ENCODE measurements at places on chromosomes 12 and 14.

- DNase-seq = no peak
These were observed 59.6 kb upstream of the EEA1 start for GRCh38 chr12:92988622-92989130.

- peak; percentile 54 for DNase-seq
These were observed 1.1 kb downstream of the SYNE2 start for GRCh38 chr14:63853831-63854293.

DNA sequence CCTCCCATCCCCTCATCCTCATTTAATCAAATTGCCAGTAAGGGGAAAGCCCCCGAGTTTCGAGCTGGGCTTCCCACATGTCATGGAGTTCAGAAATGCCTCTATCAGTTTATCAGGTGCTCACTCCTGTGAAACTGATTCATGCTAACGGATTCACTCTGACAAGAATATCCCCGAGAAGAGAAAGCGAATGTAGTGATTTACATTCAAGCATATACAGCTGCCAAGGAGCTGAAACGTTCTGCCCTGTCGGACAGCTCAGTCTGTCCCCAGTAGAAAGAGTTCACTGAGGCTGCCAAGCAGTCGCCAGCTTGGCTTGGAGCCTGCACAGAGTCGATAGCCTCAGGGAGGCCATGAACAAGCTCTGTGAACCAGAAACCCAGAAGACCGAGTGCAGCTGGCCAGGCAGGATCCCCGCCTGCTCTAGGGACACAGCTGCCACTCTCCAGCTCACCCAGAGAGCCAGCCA, 88.4 kb downstream of the TMCC3 start:
- no peak for DNase-seq

DNA sequence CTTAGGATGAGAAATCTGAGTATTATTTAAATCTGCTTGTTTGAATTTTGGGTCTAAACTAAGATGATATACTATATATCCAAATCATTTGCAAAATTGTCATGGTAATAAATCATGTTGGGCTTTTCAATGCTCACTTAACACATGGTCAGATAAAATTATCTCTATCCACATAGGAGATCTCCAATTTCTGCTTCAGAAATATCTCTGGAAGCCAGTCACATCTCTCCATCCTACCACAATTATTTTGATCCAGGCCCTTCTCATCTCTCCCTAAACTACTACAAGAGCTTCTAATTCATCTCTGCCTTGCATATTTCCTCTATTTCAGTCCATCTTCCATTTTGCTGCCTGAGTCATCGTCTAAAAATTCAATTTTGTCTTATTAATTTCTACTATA, 3.8 kb downstream of the DCN start:
- DNase-seq = no peak

GRCh38 chr14:28756884-28757570, 9.6 kb upstream of the FOXG1 start:
- DNase-seq = peak; percentile 66

DNA sequence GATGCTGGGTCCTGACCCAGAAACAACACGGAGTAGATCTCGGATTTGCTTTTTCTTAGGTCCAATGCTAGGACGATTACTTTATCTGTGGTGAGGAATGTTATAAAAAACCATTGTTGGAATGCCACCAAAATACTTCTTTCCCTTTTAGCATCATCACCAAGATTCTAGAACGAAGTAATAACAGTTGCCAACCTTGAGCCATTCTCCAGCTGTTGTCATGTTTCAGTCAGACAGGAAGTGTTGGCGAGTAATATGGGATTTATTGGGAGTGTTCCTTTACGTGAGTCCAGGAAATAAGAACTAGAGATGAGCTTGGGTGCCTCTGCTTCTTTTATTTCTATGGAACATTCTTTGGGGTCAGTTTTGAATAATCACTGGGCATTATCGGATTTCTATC, 892.9 kb downstream of the DIO2 start:
- peak; percentile 9 for DNase-seq

DNA sequence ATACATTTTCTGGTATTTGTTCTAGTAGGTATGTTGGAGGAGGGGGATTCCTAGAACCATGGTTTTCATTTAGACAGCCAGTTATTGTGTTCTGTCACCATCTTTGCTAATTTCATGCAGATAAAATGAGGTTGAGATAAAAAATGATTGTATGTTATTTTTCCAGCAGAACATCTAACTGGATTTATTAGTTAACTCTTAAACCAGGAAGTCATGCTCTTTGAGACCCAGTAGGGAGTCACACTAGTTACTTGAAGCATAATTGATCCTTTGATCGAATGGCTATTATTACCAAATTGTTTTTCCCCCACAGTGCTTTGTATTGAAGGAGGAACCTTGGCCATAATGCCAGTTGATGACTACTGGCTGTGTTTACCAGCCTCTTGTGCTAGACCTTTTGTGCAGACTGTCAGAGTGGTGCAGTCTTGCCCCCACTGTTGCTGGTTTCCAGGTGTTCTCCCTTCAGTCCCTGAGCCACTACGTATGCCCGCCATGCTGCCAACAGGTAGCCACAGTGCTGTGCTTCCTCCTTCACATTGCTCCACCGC, 6.0 kb downstream of the EID3 start:
- no peak for DNase-seq

GRCh38 chr12:66627988-66628317, 50.9 kb downstream of the GRIP1 start:
- no peak for DNase-seq

GRCh38 chr12:118127867-118128266, 8.1 kb upstream of the PEBP1 start:
- DNase-seq = no peak

DNA sequence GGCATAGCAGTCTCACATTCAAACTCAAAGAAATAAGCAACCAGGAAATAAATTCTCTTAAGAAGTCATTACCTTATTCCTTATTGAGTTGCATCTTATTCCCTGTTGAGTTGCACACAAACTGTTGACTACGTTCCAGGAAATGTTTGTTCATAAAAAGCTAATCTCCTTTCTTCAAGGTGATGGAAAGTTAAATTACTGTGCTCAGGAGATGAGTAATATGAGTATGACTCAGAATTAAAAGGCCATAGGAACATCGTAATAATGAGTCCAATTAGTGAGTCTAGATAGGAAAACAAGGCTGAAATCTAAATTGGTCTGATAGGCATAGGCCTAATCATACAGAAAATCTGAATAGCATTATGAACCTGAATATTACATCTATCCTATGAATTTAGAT, 203.1 kb downstream of the SLC2A13 start:
- no peak for DNase-seq

- DNase-seq = peak; percentile 44
These were observed 81.3 kb downstream of the WDR20 start for GRCh38 chr14:102221026-102221425.

DNA sequence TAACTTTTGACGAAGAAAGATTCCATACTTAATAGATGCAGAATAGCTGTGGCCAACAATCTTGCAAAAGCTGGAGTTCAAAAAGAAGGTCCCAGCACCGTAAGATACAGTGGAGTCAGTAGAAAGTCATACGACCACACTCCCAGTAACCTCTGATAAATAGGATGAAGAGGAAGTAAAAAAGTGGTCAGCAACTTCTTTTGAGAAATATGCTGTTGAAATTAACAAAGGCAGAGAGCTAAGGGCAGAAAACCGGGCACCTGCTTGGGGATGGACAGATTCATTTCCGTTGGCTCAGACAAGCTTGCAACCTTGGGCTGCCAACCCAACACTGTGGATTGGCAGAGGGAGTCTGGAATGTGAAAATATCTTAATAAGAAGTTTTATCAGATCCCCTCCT, 40.0 kb downstream of the BTG1 start:
- no peak for DNase-seq

- DNase-seq = no peak
These were observed 1.3 kb upstream of the ERGIC2 start for GRCh38 chr12:29382251-29382650.

GRCh38 chr12:64558754-64559153, 51.5 kb upstream of the RASSF3 start:
- DNase-seq = no peak

DNA sequence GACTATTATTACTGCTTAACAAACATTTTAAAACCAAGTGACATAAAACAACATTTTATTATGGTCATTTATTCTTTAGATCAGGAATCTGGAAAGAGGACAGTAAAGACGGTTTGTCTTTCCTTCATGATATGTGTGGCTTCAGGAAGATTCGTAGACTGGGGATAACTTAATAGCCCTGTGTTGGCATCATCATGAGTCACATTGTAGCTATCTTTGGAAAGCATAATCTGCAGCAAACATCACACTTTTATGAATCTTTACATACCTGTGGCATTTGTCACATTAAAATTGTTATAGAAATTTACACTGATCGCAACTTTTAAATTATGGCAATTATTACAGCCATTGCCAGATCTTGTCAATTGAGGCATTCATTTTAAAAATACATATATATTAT, 397.1 kb downstream of the NOVA1 start:
- DNase-seq = peak; percentile 8

GRCh38 chr12:95630496-95630895, 79.2 kb upstream of the USP44 start:
- no peak for DNase-seq

GRCh38 chr14:22412926-22413411, 176.1 kb downstream of the DAD1 start:
- no peak for DNase-seq

DNA sequence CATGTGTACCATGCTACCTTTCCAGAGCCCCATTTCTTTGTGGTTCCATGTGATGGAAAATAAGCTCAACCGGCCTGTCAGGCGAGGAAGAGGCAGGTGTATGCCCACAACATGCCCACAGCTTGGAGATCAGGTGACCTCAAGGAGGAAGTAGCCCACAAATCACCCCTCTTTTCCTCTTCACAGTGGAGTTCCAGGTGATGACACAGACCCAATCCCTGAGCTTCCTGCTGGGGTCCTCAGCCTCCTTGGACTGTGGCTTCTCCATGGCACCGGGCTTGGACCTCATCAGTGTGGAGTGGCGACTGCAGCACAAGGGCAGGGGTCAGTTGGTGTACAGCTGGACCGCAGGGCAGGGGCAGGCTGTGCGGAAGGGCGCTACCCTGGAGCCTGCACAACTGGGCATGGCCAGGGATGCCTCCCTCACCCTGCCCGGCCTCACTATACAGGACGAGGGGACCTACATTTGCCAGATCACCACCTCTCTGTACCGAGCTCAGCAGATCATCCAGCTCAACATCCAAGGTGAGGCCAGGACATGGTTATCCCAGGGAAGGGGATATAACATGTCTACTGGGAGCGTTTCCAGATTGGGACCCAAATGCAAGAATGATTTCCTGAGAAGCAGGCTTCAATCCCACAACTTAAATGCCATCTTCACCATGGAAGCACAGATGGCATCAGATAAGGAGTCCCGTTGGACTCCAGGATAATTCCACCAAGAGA, 5.5 kb downstream of the TAPBPL start:
- DNase-seq = no peak

DNA sequence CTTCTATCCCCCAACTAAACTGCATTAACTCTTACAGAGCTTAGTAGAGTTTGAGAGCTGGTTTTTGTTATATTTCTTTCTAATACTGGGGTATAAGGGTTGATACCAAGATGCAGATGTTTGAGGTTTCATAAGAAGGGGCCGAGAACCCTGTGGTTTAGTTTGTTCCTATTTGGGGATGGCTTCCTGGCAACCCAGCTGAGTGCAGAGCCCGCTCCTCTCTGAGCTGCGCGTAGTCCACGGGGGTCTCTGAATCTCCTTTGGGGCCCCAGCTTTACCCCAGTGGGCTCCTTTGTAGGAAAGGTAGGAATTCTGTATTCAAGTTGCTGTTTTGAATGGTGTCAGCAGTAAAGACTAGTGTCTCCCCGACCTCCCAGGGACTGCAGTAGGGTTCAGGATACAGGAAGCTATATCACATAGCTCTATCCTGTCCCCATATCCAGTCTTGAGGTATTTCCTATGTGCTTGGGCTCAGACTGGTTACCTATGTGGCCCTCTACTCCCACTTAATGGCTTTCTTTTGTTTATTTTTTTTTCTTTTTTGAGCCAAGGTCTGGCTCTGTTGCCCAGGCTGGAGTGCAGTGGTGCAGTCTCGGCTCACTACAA, 25.4 kb downstream of the PLXNC1 start:
- no peak for DNase-seq

DNA sequence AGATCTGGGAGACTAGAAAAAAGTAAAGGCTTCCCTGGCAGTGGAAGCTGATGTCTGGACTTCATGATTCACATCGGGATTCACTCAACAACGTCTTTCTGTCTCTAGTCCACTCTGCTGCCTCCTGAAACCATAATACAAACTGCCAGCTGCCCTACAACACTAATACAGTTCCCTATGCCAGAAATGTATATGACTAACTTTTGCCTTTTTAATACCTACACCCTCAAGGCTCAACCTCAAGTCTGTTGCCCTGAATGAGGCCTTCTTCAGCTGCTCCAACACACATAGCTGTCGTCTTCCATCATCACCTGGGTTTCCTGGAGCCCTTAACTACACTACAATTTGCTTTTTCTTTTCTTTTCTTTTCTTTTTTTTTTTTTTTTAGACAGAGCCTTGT, 182.7 kb upstream of the BCL2L14 start:
- no peak for DNase-seq

- no peak for DNase-seq
These were observed 336.4 kb upstream of the FBXO33 start for GRCh38 chr14:39768589-39768988.

DNA sequence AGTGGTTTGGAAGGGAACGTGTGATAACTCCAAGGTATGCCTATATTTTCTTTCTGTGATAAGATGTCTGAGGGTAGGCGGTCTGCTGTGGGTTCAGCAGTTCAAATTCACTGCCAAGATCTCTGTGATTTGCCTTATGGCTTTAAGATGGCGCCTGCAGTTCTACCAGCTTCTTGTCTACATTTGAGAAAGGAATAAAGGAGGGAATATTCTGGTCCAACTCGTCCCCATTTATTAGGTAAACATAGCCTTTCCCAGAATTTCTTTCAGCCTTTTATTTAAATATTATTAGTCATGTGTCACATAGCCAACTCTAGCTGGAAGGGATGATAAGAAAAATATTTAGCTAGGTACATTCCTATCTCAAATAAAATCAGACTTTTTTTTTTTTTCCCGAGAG, 48.8 kb downstream of the KCNJ8 start:
- DNase-seq = no peak

DNA sequence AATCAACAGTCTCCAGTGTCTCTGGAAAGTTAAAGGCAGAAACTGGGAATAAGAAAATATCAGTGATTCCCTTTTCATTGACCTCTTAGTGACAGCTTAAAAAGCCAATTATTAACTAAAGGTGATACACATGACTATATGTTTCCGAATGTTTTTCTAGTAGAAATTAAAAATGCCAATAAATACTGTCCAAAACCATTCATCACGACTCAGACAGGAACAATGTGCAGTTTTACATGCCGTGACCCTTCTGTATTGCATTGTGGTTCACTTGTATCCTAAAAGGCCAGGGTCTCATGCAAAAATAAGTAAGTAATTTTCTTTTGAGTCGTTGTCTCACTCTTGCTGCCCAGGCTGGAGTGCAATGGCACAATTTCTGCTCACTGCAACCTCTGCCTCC, 105.9 kb upstream of the TTC7B start:
- no peak for DNase-seq

DNA sequence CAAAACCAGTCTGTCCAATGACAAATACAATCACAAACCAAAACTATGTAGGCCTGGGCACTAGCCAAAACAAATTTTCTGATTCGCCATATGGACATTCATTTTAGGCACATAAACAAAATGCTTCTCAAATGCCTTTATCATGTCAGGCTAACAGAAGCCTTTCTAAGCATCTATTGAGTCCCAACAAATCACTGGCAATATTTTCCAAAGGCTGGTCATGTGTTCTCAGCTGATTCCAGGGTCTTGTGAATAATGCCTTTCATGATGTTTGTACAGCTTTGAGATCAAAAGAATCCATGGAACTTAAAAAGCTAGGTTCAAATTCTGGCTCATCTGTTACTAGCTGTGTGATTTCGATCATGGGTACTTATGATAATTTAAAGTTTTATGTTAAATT, 16.1 kb downstream of the FSCB start:
- DNase-seq = no peak
